ENCODE measurements at places on chromosomes 16 and 17.

DNA sequence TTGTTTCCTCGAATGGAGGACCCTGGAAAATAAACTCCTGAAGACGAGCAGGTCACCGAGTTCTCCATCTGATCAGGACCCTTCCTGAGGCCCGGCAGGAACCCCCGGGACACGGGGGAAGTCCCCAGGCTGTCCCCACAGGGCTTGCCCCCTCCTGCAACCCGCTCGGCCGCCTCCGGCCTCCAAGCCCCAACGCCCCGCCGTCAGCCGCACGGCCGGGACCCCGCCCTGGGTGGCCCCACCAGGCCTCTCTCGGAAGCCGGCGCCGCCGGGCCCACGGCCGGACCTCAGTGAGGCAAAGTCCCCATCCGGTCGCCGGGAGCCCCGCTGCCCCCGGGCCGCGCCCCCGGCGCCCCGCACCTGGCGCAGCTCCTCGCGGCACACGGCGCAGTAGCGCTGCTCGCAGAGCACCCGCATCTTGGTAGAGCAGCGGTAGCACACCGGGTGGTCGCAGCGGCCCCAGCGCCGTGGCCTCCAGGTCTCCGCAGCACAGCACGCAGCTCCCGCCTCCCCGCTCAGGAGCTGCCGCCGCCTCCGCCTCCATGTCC, 383 bp downstream of the ZNF598 start:
- no peak for DNase-seq

DNA sequence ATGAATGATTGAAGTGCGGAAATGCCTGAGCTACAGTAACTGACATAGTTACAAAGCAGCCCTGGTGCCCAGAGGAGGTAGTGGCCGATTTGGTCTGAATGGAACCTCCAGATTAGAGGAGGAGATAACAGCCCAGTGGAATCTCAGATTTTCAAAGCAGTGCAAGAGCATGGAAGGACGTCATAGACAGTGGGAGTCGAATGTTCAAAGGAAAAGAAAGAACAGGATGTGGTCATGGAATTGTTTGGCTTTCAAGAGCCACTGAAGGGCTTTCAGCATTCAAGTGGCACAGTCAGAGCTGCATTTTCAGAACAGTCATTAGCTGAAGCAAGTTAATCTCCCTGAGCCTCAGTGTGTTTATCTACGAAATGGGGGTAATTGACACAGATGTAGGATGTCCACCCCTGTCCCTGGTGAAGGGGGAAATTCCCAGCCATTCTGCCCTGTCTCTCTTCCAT, 104.6 kb upstream of the CACNG3 start:
- DNase-seq = no peak

DNA sequence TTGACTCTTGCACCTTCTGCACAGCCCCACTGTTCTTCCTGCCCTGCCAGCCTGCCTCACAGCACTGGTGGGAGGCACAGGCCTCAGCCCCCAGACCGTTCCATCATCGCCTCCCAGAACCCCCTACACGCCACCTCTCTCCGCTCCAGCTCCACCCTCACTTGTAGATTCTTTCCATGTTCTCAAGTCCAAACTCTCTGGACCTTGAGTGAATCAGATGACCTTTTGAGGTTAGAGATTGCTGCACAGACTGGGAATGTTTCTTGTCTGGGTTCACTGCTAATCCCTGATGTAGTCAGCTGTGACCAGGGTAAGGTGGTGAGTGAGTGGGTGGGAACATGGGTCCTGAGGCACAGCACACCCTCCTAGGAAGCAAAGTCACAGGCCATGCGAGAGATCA, 272.4 kb downstream of the IRF8 start:
- no peak for DNase-seq

DNA sequence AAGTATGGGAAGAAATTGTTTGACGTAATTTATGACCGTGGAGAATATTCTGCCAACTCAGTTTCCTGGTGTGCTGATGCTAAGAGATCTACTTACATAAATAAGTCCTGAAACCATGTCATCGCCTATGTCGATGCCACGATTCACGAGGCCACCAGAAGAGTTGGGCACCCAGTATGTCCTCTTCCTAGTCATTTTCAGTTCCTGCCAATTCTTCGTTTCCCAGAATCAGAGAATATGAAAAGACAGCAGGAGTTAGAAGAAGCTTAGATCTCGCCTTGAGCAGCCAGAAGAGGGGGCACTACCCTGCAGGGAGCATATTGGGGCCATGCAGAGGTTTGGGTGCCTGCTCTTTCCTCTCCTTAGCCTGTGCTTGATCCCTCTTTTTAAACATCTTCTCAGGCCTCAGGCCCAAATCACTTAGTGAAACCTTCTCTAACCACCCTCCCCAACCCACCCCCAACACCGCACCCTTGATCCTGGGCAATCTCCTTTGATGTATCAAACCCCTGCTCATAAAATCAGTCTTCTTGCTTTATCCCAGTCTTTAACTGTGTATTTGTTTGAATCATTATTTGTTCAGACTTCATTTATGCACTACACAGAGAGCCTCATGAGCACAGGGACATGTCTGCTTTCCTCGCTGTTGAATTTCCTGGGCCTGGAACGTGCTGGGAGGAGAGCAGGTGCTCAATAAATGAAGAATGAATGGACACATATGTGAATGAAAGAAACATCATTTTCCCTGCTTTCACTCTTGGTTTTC, 12.2 kb upstream of the LONP2 start:
- peak; percentile 12 for DNase-seq

DNA sequence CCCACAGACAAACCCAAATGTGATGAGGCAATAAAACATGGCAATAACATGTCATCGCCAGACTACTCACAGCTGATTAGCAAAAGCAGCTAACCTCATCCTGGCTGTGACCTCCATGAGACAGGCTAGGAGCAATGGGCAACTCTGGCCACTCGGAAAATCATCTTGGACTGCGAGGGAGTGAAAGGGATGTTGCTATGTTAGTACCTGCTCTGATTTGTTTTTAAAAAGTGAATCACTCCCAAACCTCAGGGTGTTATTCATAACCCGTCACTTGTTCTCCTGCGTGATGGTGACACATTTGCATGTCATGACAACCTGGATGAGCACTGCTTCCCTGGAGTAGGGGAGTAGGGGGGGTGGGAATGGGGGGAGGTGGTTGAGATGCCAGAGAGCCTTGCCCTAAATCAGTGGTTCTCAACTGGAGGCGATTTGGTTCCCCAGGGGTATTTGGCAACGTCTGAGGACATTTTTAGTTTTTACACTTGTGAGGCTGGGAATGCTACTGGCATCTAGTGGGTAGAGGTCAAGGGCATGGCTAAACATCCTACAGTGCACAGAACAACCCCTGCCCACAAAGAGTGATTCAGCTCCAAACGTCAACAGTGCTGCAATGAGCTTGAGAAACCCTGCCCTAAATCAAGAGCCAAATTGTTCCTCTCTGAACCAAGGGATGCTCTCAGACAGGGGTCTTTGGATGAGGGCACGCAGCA, 241.7 kb downstream of the SOX9 start:
- DNase-seq = no peak

GRCh38 chr16:84109598-84110335, 7.0 kb downstream of the MBTPS1 start:
- DNase-seq = no peak

- no peak for DNase-seq
Observed at GRCh38 chr16:138049-138417, 440 bp downstream of the NPRL3 start.

DNA sequence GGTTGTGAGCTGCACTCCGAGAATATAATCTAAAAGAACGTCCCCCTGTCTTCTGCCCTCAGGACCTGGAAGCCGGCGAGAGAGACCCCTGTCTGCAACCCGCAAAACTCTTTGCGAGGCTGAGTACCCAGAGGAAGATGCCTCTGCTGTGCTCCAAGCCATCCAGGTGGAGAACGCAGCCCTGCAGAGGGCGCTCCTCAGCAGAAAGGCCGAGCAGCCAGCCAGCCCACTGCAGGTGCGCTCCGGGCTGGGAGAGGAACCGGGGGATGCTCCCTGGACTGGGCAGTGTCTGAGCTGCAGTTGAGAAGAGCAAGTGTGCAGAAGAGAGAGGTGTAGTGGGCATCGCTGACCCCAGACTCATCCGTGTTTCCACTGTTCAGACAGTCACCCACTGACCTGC, 148.3 kb downstream of the KATNIP start:
- DNase-seq = no peak

DNA sequence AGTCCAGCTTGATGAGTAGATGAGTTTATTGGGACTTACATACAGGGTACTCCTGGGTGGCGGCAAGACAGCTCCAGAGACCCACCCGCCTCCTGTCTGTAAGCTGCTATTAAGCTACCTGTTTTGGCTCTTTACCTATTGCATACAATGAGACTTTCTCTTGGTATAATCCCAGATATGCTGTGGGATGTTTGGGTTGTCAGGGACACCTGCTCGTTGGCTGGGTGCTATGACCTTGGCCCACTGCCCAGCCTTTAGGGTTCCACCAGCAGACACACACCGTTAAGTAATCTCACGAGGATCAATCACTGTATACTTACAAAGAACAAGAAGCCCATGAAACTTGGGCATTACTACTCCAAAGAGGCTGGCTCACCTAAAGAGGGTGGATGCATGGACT, 116.4 kb downstream of the NPIPB5 start:
- no peak for DNase-seq

DNA sequence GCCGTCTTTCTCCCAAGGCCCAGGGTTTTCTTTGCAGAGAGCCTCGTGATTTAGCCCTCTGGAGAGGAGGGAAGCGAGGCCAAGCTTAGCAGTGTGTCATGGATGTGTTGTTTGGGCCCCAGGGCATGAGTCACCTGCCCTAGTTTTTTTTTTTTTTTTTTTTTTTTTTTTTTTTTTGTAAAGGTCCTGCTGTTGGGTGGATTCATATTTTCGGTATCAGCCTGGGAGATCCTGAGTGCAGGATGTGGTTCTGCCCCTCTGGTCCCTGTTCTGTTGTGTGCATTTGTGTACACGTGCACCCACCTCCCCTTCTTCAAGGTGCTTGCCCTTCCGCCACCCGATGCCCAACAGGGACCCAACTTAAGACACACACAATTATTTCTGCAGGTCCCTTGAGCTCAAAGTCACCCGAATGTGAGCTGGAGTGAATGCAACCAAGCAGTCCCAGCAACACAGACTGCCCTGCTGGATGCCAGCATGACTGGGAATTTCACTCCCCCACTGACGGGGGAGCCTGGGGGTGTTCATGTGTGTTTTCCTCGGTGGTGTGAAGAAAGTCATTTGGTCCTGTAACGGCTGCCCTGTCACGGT, 265.8 kb upstream of the TNRC6C start:
- DNase-seq = no peak

GRCh38 chr17:82551779-82552457, 32.4 kb downstream of the FOXK2 start:
- DNase-seq = peak; percentile 28

DNA sequence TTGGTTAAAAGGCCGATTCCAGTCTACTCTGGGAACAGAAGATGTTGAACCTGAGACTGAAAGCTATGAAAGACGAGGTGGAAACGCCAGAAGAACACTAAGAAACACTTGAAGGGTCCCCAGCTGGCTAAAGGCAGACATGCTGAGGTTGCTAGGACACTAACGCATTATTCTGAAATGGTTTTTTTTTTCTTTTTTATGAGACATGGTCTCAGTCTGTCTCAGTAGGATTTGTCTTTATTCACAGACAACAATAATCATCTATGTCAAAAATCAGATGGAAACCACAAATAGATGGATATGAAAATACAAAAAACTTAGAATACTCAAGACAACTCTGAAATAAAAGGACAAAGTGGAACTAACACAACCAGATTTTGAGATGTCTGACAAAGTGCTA, 35.0 kb upstream of the RASD1 start:
- no peak for DNase-seq

Measured in DMS 273 treated with DMSO at 0.1 percent for 48 hours (cell line).